ENCODE measurements at places on chromosomes 3 and 15. TPM values are rescaled to one million over a fixed set of nuclear protein-coding genes. Genes with fewer than 3 reads are reported as not detected.
A peak's percentile ranks its signal among the peaks of the same experiment; 100 is the strongest.

FBXL2 gene
- total RNA-seq = not detected

DNA sequence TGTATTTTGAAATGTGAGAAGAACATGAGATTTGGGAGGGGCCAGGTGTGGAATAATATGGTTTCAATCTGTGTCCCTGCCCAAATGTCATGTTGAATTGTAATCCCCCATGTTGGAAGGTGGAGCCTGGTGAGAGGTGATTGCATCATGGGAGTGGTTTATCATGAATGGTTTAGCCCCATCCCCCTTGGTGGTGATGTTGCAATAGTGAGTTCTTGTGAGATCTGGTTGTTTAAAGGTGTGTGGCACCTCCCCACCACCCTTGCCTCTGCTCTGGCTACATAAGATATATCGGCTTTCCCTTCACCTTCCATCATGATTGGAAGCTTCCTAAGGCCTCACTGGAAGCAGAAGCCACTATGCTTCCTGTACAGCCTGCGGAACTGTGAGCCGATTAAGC, 23.9 kb upstream of the TMEM108 start:
- no peak for DNase-seq
- H3K27me3 ChIP-seq = no peaks in the 10 kb centered on the region
- no peaks in the 10 kb centered on the region for H3K4me1 ChIP-seq
- H3K27ac ChIP-seq = no peak overlapping the region

GRCh38 chr3:185081521-185081920, 71.3 kb downstream of the C3orf70 start:
- H3K27ac ChIP-seq = no peak overlapping the region
- H3K36me3 ChIP-seq = no peaks in the 10 kb centered on the region
- H3K4me1 ChIP-seq = no peaks in the 10 kb centered on the region
- DNase-seq = no peak
- H3K27me3 ChIP-seq = peaks cover 8% of the 10 kb centered on the region

DNA sequence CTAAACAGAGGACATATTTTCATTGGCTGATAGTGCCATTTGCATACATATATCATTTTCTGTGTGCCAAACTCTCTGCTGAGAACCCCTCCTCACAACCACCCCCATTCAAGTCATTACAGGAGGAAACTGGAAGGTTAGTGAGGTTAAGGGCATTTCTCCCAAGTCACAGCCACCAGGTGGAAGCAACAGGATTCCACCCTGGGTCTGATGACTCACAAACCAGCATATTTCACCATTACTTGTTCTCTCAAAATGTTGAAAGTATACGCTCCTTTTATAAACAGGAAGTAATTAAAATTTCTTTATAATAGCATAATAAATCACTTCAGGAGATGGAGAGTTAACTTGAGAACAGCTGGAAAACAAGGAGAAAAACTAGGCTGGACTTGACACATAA, 398.6 kb upstream of the WNT5A start:
- H3K36me3 ChIP-seq = no peaks in the 10 kb centered on the region
- H3K27ac ChIP-seq = no peak overlapping the region
- no peak overlapping the region for H3K4me3 ChIP-seq

DNA sequence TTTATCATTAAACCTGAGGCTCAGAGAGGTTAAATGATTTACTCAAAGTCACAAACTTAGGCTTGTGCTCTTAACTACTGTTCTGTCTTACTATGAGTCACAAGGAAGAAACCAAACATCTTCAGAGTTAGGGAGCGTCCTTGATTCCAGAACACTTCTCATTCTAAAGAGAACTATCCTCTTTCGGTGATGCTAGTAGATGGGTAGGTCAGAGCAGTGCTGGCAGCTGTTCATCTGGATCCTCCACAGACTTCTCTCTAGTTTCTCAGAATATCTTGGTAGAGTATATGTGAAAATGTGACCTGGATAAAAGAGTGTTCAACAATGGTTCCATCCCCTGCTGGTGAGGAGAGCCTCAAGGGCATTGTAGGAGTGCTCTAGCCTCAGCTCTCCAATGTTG, 3.3 kb downstream of the ARL6IP5 start:
- H3K27me3 ChIP-seq = no peaks in the 10 kb centered on the region
- peak; percentile 70 for DNase-seq
- H3K4me1 ChIP-seq = peaks cover 58% of the 10 kb centered on the region
- peak overlapping the region; percentile 96 for H3K4me3 ChIP-seq
- peak overlapping the region; percentile 82 for H3K27ac ChIP-seq
- peaks cover 53% of the 10 kb centered on the region for H3K36me3 ChIP-seq

EPHB1 gene
- total RNA-seq = 1.6 TPM

DNA sequence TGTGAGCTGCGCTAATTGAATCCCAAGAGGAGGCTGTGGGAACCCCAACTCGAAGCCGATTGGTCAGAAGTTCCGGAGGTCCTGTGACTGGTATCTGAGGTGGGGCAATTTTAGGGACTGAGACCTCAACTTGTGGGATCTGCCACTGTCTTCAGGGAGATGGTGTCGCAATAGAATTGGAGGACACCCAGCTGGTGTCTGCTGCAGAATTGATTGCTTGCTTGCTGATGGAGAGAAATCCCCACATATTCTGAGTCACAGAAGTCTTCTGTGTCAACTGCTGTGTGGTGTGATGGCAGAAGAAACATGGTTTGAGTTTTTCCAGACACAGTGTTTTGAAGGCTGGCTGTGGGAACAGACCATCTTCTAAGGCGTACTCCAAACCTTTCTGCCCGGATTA, 99.7 kb upstream of the PLXNA1 start:
- no peaks in the 10 kb centered on the region for H3K36me3 ChIP-seq
- H3K4me1 ChIP-seq = no peaks in the 10 kb centered on the region
- H3K27me3 ChIP-seq = no peaks in the 10 kb centered on the region
- no peak overlapping the region for H3K4me3 ChIP-seq
- DNase-seq = no peak

- peaks cover 6% of the 10 kb centered on the region for H3K4me1 ChIP-seq
- peak overlapping the region; percentile 12 for H3K27ac ChIP-seq
- no peaks in the 10 kb centered on the region for H3K27me3 ChIP-seq
- peak; percentile 86 for DNase-seq
Measured at GRCh38 chr3:141913150-141913811, 36.8 kb downstream of the ATP1B3 start.

DNA sequence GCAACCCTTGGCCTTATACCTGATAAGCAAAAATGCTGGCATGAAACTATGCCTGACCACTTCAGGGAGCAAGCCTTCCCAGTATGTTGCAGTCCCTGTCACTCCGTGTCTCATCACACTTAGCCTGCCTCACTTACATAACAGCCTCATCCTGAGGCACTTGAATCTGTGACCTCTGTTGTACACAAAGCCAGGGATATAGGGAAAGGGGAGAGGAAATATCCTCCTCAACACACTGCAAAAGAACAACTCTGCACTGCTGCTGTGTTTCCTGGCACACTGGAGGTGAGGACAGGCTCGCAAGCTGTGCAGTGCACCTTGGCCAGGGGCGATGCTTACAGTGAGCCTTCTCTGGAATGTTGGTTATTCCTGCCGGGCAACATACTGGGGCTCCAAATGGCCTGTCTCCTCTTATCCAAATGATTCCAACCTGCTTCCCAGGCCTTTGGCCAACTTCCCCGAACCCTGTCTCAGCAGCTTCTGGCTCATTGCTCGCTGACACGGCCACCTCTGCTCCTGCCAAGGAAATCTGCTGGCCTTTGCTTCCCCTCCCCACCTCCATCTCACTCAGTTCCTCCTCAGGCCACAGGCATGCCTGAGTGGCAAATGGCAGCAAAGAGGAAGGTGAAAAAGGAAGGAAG, 109.2 kb downstream of the CD47 start:
- H3K36me3 ChIP-seq = peaks cover 2% of the 10 kb centered on the region
- H3K27ac ChIP-seq = no peak overlapping the region
- no peak for DNase-seq
- peaks cover 21% of the 10 kb centered on the region for H3K4me1 ChIP-seq
- no peaks in the 10 kb centered on the region for H3K27me3 ChIP-seq

GRCh38 chr3:182981038-182981380, 671 bp upstream of the DCUN1D1 start:
- H3K4me3 ChIP-seq = peak overlapping the region; percentile 78
- H3K27me3 ChIP-seq = no peaks in the 10 kb centered on the region
- peaks cover 2% of the 10 kb centered on the region for H3K36me3 ChIP-seq
- DNase-seq = no peak
- H3K4me1 ChIP-seq = peaks cover 23% of the 10 kb centered on the region

GRCh38 chr3:59970376-59970775, 920.6 kb upstream of the CFAP20DC start:
- DNase-seq = no peak
- H3K27ac ChIP-seq = no peak overlapping the region
- H3K4me1 ChIP-seq = peaks cover 5% of the 10 kb centered on the region
- no peaks in the 10 kb centered on the region for H3K27me3 ChIP-seq

DNA sequence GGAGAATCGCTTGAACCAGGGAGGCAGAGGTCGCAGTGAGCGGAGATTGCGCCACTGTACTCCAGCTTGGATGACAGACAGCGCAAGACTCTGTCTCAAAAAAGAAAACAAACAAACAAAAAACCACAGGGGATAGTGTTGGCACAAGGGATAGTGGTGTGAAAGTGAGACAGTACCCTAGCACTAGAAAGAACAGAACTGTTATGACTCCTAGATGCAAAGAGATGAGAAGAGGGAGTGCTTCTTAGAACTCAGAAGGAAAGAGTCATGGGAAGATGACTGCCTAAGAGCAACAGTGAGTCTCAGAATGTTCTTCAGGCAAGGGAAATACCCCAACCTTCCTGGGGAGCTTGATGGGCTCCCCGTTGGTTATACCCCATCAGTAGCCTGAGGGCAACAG, 17.8 kb upstream of the ZNF770 start:
- H3K4me1 ChIP-seq = no peaks in the 10 kb centered on the region
- no peak overlapping the region for H3K4me3 ChIP-seq
- H3K36me3 ChIP-seq = no peaks in the 10 kb centered on the region
- H3K27ac ChIP-seq = no peak overlapping the region

PTPRG gene
- 4.6 TPM for total RNA-seq

CHST2 gene
- total RNA-seq = 6.4 TPM

CCDC13 gene
- 0.16 TPM for total RNA-seq

DNA sequence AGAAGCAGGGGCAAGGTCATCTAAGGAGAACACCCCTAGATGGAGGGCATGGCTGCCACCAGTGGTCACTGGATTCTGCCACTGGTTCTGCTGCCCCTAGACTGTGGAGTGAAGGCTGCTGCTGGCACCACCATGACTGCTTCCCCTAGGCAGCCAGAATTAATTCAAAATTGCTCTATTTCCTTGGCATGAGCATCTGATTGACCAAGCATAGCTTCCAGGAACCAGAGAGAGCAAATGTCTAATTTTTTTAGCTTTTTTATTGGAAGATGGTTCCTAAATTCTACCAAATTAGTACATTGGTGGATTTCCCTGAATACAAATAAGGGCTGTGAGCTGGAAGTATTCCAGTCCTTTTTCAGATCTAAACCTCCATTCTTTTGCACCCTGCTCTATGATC, 270.2 kb upstream of the GBE1 start:
- H3K4me1 ChIP-seq = no peaks in the 10 kb centered on the region
- H3K27me3 ChIP-seq = no peaks in the 10 kb centered on the region
- no peak for DNase-seq

- H3K4me3 ChIP-seq = no peak overlapping the region
- H3K27ac ChIP-seq = no peak overlapping the region
- peaks cover 13% of the 10 kb centered on the region for H3K4me1 ChIP-seq
- H3K27me3 ChIP-seq = no peaks in the 10 kb centered on the region
- no peak for DNase-seq
Measured at GRCh38 chr3:66450390-66451022, 50.3 kb downstream of the LRIG1 start.

DNA sequence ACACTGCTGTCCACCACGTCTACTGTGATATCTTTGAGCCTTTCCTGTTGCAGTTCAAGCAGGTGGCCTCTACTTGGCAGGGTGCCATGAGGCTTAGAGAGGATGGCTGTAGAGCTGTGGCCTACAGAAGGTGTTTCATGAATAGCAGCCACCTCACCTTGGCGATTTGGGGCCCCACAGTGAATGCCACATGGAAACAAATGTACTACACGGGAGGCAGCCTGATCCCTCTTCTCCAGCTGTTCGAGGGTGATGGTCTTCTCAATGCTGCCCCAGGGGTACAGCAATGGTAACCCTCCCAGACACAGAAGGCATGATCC, 70.7 kb downstream of the FAM43A start:
- no peak for DNase-seq
- no peak overlapping the region for H3K4me3 ChIP-seq
- peaks cover 5% of the 10 kb centered on the region for H3K27me3 ChIP-seq
- H3K27ac ChIP-seq = no peak overlapping the region

GRCh38 chr15:77067691-77068367, 3.1 kb downstream of the TSPAN3 start:
- H3K27ac ChIP-seq = no peak overlapping the region
- peaks cover 8% of the 10 kb centered on the region for H3K36me3 ChIP-seq

- H3K27me3 ChIP-seq = peaks cover 7% of the 10 kb centered on the region
- H3K4me1 ChIP-seq = peaks cover 23% of the 10 kb centered on the region
- no peak overlapping the region for H3K27ac ChIP-seq
Measured at GRCh38 chr3:170220871-170221270, 1.4 kb upstream of the PRKCI start.

- no peak for DNase-seq
- no peaks in the 10 kb centered on the region for H3K36me3 ChIP-seq
- H3K4me3 ChIP-seq = no peak overlapping the region
- no peak overlapping the region for H3K27ac ChIP-seq
Measured at GRCh38 chr3:81013360-81013759, 748.1 kb downstream of the GBE1 start.

GOLGA6L2 gene
- not detected for total RNA-seq

DNA sequence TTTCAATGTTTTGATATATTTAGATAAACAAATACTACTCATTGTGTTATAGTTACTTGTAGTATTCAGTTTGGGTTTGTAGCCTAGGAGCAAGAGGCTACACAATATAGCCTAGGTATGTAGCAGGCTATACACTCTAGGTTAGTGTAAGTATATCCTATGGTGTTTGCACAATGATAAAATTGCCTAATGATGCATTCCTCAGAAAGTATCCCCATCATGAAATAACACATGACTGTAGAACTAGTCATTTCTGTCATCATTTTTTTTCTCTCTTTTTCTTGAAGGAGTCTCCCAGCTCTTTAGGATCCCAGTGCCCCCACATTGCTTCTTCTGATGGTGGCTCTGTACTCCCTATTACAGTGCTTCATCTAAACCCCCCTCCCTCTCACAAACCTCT, 157.7 kb upstream of the CADPS start:
- no peak overlapping the region for H3K4me3 ChIP-seq
- H3K4me1 ChIP-seq = no peaks in the 10 kb centered on the region
- DNase-seq = no peak
- H3K36me3 ChIP-seq = no peaks in the 10 kb centered on the region

- peaks cover 13% of the 10 kb centered on the region for H3K36me3 ChIP-seq
- H3K27me3 ChIP-seq = no peaks in the 10 kb centered on the region
- no peak for DNase-seq
- H3K27ac ChIP-seq = no peak overlapping the region
- no peak overlapping the region for H3K4me3 ChIP-seq
Measured at GRCh38 chr15:98823012-98823458, 174.7 kb downstream of the IGF1R start.

GRCh38 chr3:39473452-39474125, 6.1 kb downstream of the MOBP start:
- no peaks in the 10 kb centered on the region for H3K4me1 ChIP-seq
- peaks cover 12% of the 10 kb centered on the region for H3K27me3 ChIP-seq
- no peak overlapping the region for H3K4me3 ChIP-seq

DNA sequence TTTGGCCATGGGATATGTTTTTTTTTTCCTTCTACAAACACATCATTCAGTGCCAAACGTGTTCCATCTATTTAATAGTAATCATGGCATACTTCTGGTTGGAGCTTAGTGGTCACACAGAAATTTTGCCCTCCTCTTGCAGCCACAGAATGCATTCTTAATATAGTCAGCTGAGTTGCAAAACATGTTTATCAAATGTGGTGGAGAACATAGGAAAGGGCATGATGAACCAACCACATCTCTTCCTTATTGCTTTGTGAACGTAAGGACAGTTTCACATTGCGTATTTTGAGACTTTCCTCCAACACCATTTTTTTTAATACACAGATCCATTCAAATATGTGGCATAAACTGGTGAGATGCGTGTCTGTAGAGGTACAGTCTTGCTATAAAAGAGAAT, 106.8 kb downstream of the BBX start:
- no peak overlapping the region for H3K27ac ChIP-seq
- H3K4me1 ChIP-seq = peaks cover 18% of the 10 kb centered on the region
- DNase-seq = no peak
- no peaks in the 10 kb centered on the region for H3K36me3 ChIP-seq

All from activated CD4-positive, alpha-beta T cell treated with anti-CD3 and anti-CD28 coated beads, Interleukin-2, amount 10 ng/mL, durations not matched to agents 24 days and 14 days (primary cell).